ENCODE measurements at places on chromosomes 4 and X. TPM values are rescaled to one million over a fixed set of nuclear protein-coding genes. Genes with fewer than 3 reads are reported as not detected.

GRCh38 chrX:141220342-141221008, 21.8 kb downstream of the SPANXC start:
- no peak for DNase-seq

The MAOB gene
- total RNA-seq: 4.9 TPM

DNA sequence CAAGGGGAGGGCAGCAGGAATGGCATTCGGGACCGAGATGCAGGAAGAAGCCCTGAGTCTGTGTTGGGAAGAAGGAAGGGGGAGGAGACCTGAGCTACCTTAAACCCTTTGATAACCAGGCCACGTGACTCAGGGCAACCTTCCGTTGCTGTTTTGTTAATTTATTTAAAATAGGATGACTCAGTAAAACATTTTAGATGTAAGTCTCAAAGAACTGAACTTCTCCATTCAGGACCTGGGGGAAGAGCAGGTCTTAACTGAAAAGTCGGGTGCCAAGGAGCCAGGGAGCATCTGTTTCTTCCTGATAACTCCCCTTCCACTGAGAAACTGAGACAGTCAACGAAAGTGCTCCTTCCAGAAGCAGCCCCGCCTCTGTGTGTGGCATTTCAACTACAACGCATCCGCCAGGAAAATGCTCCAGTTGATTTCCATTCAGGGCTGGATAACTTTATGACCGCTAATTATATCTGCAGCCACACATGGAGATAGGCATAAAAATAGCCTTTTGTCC, 88.0 kb downstream of the IRF2 start:
- DNase-seq: no peak

GRCh38 chrX:155889328-155889727, 8.2 kb downstream of the VAMP7 start:
- no peak for DNase-seq

DNA sequence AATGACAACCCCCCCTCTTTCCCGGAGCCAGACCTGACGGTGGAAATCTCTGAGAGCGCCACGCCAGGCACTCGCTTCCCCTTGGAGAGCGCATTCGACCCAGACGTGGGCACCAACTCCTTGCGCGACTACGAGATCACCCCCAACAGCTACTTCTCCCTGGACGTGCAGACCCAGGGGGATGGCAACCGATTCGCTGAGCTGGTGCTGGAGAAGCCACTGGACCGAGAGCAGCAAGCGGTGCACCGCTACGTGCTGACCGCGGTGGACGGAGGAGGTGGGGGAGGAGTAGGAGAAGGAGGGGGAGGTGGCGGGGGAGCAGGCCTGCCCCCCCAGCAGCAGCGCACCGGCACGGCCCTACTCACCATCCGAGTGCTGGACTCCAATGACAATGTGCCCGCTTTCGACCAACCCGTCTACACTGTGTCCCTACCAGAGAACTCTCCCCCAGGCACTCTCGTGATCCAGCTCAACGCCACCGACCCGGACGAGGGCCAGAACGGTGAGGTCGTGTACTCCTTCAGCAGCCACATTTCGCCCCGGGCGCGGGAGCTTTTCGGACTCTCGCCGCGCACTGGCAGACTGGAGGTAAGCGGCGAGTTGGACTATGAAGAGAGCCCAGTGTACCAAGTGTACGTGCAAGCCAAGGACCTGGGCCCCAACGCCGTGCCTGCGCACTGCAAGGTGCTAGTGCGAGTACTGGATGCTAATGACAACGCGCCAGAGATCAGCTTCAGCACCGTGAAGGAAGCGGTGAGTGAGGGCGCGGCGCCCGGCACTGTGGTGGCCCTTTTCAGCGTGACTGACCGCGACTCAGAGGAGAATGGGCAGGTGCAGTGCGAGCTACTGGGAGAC, 1.6 kb downstream of the PCDH10 start:
- DNase-seq: peak; percentile 34

GRCh38 chr4:18388039-18388438, 366.5 kb upstream of the LCORL start:
- no peak for DNase-seq

The CCDC149 gene
- 16.3 TPM for total RNA-seq

DNA sequence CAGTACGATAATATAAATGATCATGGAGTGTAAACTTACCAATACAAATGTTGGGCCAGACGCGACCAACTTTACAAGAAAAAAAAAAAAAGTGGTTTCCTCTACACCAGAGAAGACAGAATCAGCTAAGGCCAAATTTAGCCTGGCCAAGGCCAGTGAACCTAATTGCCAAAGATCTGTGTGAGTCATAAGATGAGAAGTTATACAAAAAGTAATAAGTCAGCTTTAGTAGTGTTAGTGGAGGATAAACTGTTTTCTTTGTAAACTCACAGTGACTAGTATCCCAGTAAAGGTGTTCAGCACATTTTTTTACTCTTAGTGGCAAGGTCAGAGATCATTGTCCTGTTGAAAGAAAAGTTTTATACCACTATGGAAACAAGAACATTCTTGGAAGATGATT, 531.4 kb upstream of the TECRL start:
- no peak for DNase-seq

GRCh38 chr4:35982318-35982717, 262.0 kb downstream of the ARAP2 start:
- no peak for DNase-seq

DNA sequence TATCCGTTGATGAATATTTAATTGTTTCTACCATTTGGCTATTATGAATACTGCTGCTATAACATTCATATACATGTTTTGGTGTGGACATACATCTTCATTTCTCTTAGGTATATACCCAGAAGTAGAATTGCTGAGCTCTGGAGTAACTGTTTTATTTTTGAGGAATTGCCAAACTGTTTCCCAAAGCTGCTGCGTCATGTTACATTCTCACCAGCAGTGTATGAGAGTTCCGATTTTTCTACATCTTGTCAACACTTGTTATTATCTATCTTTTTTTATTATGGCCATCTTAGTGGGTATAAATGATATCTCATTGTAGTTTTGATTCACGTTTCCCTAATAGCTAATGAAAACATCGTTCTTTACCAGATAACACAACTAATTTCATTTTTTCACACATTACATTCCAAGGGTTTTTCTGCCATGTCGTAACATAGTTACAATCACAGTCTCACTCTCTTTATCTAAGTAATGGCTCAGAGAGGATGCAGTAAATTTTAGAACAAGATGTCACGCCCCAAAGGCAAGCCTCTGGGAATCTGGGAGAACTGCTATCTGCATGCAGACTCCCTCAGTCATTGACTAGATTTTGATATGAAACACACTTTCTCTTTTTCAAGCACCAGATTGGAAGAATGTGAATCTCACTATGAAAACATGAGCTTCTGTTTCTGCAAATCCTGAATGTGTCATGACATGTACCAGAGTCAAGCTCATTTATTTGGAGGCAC, 10.3 kb downstream of the ARHGAP6 start:
- no peak for DNase-seq

- no peak for DNase-seq
These were observed 412 bp downstream of the SLC10A3 start for GRCh38 chrX:154490021-154490413.

DNA sequence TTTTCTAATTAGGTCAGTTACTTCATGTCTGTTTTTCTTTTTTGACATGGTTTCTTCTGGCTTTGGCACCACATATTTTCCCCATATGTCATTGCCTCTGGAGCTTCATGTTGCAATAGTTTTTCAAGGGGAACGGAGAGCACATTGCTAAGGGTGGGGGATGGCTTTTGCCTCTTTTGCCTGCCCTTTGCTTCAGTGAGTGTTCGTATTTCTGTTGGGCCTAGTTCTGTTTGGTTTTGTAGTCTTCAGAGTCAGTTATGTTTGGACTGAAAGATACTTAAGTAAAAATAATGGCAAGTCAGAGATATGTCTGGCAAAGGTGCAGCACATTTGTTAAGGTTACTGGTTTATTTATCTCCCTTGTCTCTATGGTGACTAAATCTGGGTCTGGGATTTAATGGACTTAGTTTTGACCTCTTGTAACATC, 29.1 kb downstream of the FHL1 start:
- DNase-seq: no peak

- no peak for DNase-seq
These were observed 117.3 kb downstream of the FAT4 start for GRCh38 chr4:125432078-125432477.

DNA sequence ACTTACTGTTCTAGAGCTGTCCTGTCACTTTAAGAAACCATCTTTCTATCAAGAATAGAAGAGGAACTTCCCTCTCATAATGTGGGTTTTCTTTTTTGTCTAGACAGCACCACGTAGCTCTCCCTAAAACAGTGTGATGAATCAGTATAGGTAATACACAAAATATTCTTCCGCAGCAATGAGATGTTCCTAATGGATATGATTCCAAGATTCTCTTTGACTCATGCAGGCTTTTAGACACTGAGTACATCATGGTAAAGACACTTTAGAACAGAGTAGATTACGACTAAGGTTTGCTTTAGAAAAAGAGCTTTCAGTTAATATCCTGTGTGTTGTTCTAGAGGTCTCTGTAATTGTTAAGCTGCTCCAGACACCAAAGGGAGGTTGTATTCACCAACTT, 69.8 kb downstream of the PTTG2 start:
- DNase-seq: no peak

The HPGD gene
- total RNA-seq: 5.7 TPM

The RADX gene
- total RNA-seq: 9.4 TPM

GRCh38 chrX:118459494-118459893, 36.1 kb upstream of the DOCK11 start:
- no peak for DNase-seq

GRCh38 chrX:29561417-29561816, 653.9 kb upstream of the MAGEB2 start:
- no peak for DNase-seq

DNA sequence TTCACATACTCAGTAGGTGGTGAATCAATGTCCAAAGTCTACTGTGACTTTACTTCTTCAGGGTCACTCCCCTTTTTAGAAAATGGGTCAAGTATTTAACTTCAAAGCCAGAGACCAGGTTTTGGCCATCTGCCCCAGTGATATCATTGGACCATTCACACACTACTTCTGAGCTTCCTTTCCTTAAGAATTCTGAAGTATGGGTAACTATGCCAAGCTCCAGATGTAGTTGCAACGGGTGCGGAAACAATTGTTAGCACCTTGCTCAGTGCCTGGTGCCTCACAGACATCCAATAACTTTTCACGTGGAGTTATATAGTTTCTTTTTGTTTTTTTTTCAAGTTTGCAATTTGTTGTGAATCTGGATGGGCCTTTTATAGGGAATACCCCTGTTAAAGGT, 62.6 kb downstream of the TTC29 start:
- DNase-seq: no peak

The IL2 gene
- total RNA-seq: not detected

- DNase-seq: no peak
These were observed 129.5 kb upstream of the RBPJ start for GRCh38 chr4:26191353-26191752.

DNA sequence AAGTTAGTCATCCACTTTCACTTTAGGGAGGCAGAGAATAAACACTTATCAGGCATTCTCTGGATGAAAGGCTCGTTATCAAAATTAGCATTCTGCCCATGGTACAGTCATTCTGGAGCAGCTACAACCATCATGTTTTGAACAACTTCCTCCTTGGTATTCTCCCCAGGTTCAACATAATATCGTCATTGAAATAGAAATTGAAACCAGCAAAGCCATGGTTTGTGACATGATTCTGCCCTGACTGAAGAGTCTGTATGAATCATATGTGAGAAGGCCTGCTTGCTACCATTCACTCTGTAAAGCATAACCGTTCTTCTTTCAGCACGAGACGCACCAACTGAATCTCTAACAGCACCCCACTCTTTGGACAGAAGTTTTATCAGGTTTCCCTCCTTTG, 127.5 kb upstream of the RADX start:
- no peak for DNase-seq

GRCh38 chr4:11341337-11342043, 87.2 kb downstream of the HS3ST1 start:
- no peak for DNase-seq

- no peak for DNase-seq
These were observed 133.2 kb downstream of the TMEM164 start for GRCh38 chrX:110136136-110136535.

DNA sequence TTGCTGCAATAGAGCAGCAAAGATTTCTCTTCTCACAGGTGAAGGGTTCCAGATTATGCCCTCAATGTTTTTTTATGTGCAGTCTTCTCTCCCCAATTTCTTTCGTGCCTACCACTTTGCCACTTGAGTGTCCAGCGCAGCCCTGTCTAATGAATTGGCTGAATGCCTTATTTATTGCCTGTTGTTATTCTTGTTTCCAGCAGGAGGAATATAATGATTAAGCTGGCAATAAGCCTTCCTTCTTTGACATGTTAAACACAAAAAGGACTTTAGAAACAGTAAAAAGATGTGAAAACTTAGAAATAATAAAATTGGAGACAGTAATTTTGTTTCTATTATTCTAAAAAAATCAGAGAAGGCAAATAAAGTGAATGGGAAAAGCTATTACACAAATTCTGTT, 34.6 kb upstream of the FRAS1 start:
- DNase-seq: no peak

DNA sequence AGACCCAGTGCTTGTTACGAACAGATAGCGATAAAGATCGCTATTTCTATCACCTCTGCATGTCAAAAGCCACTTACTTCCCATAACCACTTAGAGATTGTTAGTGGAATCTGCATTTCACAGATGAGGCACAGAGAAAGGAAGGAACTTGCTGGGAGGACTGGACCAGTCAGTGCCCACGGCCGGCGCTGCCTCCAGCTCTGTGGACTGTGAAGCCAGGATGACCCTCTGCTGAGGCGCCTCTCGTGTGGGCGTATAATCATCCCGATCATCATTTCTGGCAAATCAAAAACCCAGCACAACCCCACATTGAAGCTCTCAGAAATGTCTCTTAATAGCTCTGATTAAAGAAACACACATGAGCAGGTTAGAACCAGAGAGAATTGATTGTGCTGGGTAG, 61.5 kb upstream of the ADRA2C start:
- no peak for DNase-seq

The DCLK2 gene
- total RNA-seq: 75.4 TPM

The SPANXN3 gene
- not detected for total RNA-seq

The MAGEB17 gene
- total RNA-seq: not detected

- DNase-seq: no peak
These were observed 190.6 kb upstream of the LNX1 start for GRCh38 chr4:53781629-53782457.

The SLC2A9 gene
- 2.9 TPM for total RNA-seq

GRCh38 chrX:115047715-115048114, 30.3 kb upstream of the IL13RA2 start:
- no peak for DNase-seq

DNA sequence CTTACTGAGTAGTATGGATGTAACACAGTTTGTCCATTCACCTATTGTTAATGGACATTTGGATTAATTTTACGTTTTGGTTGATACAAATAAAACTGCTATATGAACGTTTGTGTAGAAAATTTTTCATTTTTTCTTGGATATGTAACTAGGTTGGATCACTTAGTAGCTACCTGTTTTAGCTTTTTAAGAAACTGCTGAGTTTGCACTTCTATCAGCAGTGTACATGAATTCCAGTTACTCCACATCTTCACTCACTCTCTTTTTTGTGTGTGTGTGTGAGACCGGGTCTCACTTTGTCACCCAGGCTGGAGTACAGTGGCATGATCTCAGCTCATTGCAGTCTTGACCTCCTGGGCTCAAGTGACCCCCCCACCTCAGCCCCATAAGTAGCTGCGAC, 15.4 kb downstream of the LARP1B start:
- no peak for DNase-seq

The PLCXD1 gene
- total RNA-seq: 14.7 TPM

Data from frontal cortex (tissue), 4 donors.